A549 treated with dexamethasone at 1 μM for 4 hours (cell line): ENCODE measurements at places on chromosomes 12 and 14. TPM values are rescaled to one million over a fixed set of nuclear protein-coding genes. Genes with fewer than 3 reads are reported as not detected.

Gene SELPLG
- total RNA-seq: 0.82 to 1.2 TPM (median 0.99 TPM) in 5 replicates

Gene OAS1
- 26.8 to 40.7 TPM (median 32.8 TPM) in 5 replicates for total RNA-seq

Gene CBLN3
- total RNA-seq: 0.84 to 1.3 TPM (median 1.0 TPM) in 5 replicates

Gene DCN
- not detected in 5 replicates for total RNA-seq

Gene MAPK1IP1L
- total RNA-seq: 108 to 153 TPM (median 140 TPM) in 5 replicates

Gene PLEK2
- total RNA-seq: 15.0 to 25.3 TPM (median 16.8 TPM) in 5 replicates

Gene BCAT1
- total RNA-seq: 8.3 to 14.8 TPM (median 12.5 TPM) in 5 replicates

Gene RERGL
- not detected in 5 replicates for total RNA-seq

Gene ZNF10
- 1.0 to 1.7 TPM (median 1.6 TPM) in 5 replicates for total RNA-seq

Gene KLRK1
- total RNA-seq: 0.13 TPM in 1 of 5 replicates, not detected in the others

Gene CIROP
- 0.06 TPM in 1 of 5 replicates, not detected in the others for total RNA-seq

Gene RTN1
- total RNA-seq: 0.03 TPM in 1 of 5 replicates, not detected in the others

Gene BRI3BP
- 15.5 to 23.3 TPM (median 21.5 TPM) in 5 replicates for total RNA-seq

Gene ZC2HC1C
- total RNA-seq: 5.0 to 6.7 TPM (median 6.1 TPM) in 5 replicates

Gene PAH
- total RNA-seq: not detected in 5 replicates

Gene FAM222A
- 3.3 to 7.0 TPM (median 5.8 TPM) in 5 replicates for total RNA-seq

Gene CAPZA3
- not detected in 5 replicates for total RNA-seq

Gene FLRT2
- total RNA-seq: 2.1 to 4.1 TPM (median 3.2 TPM) in 5 replicates

Gene AICDA
- 0.13 to 0.21 TPM (median 0.16 TPM) in 5 replicates for total RNA-seq

Gene HELB
- 0.83 to 1.7 TPM (median 1.4 TPM) in 5 replicates for total RNA-seq

Gene MGAT4C
- total RNA-seq: 0.04 to 0.07 TPM in 2 of 5 replicates, not detected in the others

Gene KRT5
- 0.46 to 1.5 TPM (median 0.70 TPM) in 5 replicates for total RNA-seq

Gene KRT74
- total RNA-seq: not detected in 5 replicates

Gene ACOT4
- 1.5 to 1.8 TPM (median 1.7 TPM) in 5 replicates for total RNA-seq

Gene MAP3K9
- 4.8 to 7.9 TPM (median 6.8 TPM) in 5 replicates for total RNA-seq

Gene CLEC1B
- total RNA-seq: not detected in 5 replicates

Gene KRT7
- 4,985 to 6,528 TPM (median 5,990 TPM) in 5 replicates for total RNA-seq

Gene SLC25A47
- total RNA-seq: not detected in 5 replicates

Gene KITLG
- 13.5 to 21.9 TPM (median 15.9 TPM) in 5 replicates for total RNA-seq

Gene ASCL1
- not detected in 5 replicates for total RNA-seq

Gene AVPR1A
- 0.05 to 0.11 TPM (median 0.09 TPM) in 4 of 5 replicates, not detected in the other for total RNA-seq

Gene KRAS
- total RNA-seq: 12.5 to 18.0 TPM (median 16.4 TPM) in 5 replicates

Gene REP15
- total RNA-seq: 0.28 to 0.62 TPM (median 0.40 TPM) in 5 replicates

Gene KRT85
- total RNA-seq: not detected in 5 replicates

Gene LIN7A
- total RNA-seq: 0.17 to 0.28 TPM (median 0.20 TPM) in 5 replicates

Gene RNASE7
- total RNA-seq: not detected in 5 replicates
